ENCODE measurements at places on chromosomes 16 and 17.
A peak's percentile ranks its signal among the peaks of the same experiment; 100 is the strongest.

DNA sequence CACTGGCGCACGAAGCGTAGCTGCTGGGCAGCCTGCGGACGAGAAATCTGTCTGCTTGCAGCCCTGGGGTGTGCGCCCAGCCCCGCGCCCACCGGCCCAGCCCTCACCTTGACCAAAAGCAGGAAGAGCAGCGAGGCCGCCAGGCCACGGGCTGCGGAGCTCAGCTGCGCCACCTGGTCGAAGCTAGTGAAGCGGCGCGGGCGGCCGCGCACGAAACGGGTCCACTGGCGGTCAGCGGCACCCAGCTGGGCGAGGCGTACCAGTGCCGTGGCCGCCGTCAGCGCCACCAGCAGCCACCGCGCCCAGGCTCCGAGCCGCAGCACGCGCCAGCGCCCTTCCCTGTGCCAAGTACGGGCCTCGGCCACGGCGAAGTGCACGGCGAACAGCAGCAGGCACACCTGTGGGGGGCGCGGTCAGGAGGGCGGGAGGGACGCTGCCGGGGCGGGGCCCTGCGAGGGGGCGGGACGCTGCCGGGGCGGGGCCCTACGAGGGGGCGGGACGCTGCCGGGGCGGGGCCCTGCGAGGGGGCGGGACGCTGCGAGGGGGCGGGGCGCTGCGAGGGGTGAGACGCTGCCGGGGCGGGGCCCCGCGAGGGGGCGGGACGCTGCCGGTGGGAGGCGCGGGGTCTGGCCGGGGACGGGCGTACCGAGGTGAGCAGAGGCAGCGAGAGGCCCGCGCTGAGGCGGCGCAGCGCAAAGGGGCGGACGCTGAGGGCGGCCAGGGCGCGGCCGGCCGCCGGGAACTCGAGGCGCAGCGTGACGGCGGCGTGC lies 43.2 kb downstream of the TSC2 start:
- DNase-seq, result peak; percentile 85

DNA sequence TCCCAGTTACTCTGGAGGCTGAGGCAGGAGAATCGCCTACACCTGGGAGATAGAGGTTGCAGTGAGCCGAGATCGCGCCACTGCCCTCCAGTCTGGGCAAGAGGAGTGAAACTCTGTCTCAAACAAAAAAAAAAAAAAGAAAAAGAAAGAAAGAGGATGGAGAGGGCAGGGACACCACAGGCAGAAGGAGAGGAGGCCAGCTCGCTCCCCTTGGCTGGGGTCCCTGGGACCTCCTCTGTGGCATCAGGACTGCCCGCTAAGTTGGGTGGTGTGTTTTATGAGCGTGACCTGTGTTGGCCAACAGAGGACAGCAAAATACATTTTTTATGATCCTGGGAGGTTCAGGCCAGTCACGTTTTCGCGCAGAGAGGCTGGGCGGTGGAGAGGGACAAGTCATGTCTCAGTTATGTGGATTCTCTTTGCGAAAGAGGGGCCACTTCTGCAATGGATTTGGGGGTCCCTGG lies 229.6 kb downstream of the MRTFB start:
- peak; percentile 55 for DNase-seq

GRCh38 chr16:27242398-27242797 lies 26.2 kb downstream of the NSMCE1 start:
- DNase-seq, result no peak

- no peak for DNase-seq
These were observed 25.2 kb upstream of the AMZ2 start for GRCh38 chr17:68222606-68223005.

- no peak for DNase-seq
These were observed 12.8 kb upstream of the PRR14 start for GRCh38 chr16:30637944-30638343.

GRCh38 chr17:4856271-4856936 lies 23.3 kb downstream of the MINK1 start:
- no peak for DNase-seq

GRCh38 chr16:86059253-86060171 lies 160.6 kb downstream of the IRF8 start:
- no peak for DNase-seq

- peak; percentile 73 for DNase-seq
These were observed 426.7 kb upstream of the MAF start for GRCh38 chr16:80027007-80027965.

DNA sequence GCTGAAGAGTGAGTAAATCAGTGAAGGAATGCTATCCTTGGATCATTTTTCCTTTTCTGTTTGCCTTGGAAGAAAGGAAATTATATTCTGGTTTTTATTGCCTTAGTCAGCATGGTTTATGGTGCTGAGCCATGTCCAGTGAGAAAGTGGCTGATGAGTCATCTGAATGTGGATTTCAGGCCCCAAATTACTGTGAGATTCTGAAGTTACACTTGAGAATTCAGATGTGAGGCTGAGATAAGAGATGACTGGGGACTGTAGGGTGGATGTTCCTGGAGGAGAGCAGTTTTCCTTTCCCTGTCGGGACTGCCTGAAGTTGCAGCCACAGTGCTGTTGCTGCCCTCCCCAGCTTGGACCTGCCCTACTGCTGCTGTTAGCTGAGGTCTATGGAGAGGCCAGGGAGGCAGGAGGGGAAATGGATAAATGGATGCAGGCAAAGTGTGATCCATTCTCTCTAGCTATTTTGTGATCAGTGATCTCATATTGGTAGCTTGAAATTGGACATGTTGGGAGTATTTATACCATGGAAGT lies 4.2 kb upstream of the MAP3K14 start:
- DNase-seq, result peak; percentile 61

DNA sequence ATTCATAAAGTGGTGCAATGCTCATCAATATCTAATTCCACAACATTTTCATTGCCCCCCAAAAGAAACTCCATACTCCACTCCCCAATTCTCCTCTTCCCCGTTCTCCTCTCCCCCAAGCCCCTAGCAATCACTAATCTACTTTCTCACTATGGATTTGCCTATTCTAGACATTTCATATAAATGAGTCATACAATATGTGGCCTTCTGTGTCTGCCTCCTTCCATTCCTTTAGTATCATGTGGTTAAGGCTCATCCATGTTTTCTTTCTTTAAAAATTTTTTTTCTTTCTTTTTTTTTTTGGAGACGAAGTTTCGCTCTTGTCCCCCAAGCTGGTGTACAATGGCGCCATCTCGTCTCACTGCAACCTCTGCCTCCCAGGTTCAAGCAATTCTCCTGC lies 56.3 kb upstream of the HAS3 start:
- DNase-seq, result no peak

GRCh38 chr17:21510686-21511362 lies 134.7 kb downstream of the KCNJ12 start:
- no peak for DNase-seq

DNA sequence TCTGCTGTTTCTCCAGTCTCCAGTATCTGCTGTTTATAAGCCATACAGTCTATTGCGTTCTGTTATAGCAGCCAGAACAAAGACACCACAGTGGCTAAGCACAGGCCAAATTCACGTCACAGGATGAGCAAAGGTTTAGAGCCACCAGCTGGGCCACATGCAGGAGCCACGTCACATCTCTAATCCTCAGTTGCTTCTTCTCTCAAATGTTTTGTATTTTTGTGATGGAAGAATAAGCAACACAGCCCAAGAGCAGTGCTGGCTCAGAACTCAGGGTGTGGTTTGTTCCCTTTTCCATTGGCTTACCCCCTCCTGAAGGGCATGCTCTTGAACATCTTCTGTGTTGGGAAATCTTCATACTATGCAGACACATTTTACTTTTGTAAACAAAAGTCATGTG lies 309.4 kb upstream of the CDH5 start:
- no peak for DNase-seq

DNA sequence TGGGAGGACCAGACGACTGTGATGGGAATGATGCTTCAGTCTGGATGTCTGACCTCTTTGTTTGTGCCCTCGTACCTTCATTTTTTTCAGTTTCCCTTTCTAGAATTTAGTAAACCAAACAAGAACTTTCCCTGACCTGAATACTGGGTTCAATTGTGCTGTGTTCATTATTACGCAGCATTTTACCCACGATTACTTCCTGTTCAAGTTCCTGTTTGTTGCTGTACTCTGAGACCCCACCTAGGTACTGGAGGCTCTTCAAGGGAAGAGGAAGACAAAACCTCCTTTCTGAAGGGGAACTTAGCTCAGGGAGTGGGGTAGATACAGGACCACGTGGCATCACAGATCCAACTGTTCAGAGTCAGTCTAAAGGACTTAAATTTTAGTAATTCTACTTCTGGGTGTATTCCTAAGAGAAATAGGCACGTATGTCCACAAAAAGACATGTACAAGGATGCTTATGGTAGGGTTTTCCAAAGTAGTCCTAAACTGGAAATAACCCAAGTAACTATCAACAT lies 9.2 kb upstream of the PRKCB start:
- DNase-seq, result no peak

GRCh38 chr17:50661795-50662391 lies 27.2 kb downstream of the ABCC3 start:
- DNase-seq, result peak; percentile 93

- no peak for DNase-seq
These were observed 103.7 kb downstream of the NPIPB5 start for GRCh38 chr16:22614271-22614947.

- DNase-seq, result no peak
These were observed 69.9 kb upstream of the NUDT7 start for GRCh38 chr16:77652399-77652798.

GRCh38 chr16:9837481-9837880 lies 344.7 kb downstream of the GRIN2A start:
- DNase-seq, result no peak

GRCh38 chr16:76446251-76446650 lies 169.1 kb downstream of the CNTNAP4 start:
- DNase-seq, result no peak

DNA sequence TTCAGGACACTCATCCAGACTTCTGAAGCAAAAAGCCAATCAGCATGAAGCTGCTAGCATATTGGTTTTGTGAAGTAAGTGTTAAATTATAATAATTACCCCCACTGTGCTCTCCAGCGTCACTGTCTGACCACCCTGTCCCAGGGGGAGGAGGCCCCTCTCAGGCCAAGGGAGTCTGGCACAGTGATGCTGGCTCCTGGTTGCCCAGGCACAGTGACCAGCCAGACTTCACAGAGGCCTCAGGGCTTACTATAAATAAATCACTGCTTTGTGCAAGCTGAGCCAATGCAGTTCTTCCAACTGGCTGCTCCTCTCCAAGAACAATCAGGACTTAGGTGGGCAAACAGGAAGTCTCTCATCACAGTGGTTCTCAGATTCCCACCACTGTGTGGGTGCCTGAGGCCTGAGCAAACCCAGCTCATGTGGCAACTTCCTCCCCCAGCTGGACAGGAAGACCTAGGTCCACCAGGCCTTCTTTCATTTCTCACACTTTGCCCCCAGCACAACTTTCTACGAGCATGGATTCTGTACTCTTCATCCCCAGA lies 1.7 kb upstream of the DBNDD1 start:
- no peak for DNase-seq

DNA sequence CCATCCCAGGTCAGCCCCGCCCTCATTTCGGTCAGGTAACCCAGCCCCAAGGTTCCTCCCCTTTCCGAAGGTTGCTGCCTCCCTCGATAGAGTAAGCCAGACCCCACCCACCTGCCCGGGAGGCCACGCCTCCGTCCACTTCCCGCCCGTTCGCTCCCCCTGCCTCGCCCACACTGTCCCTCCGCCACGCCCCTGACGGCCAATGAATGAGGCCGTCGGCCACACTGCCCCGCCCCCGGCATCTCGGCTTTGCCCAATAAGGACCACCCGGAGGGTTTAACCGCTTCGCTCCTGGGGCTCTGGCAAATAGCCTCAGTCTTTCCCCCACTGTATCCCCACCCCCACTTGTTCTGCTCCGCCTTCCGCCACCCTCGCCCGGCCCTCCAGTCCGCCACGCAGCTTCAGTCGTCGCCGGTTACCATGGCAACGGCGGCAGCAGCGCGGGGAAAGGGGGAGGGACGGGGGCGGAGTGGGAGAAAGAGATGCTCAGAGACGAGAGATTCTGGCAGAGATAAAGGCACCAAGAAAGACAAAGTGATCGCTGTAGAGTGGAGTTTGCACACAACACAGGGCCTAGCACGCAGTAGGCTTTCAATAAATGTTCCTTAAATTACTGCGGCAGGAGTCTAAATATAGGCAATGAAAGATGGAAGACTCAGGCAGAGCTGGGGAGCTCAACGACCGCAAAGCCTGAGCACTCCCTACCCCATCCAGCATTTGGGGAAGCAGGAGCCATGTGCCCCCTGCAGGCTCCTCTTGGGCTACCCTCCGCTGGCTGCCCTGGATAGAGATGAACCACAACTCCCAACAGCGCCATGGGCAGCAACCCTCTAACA lies 5.1 kb downstream of the DLG4 start:
- peak; percentile 95 for DNase-seq

DNA sequence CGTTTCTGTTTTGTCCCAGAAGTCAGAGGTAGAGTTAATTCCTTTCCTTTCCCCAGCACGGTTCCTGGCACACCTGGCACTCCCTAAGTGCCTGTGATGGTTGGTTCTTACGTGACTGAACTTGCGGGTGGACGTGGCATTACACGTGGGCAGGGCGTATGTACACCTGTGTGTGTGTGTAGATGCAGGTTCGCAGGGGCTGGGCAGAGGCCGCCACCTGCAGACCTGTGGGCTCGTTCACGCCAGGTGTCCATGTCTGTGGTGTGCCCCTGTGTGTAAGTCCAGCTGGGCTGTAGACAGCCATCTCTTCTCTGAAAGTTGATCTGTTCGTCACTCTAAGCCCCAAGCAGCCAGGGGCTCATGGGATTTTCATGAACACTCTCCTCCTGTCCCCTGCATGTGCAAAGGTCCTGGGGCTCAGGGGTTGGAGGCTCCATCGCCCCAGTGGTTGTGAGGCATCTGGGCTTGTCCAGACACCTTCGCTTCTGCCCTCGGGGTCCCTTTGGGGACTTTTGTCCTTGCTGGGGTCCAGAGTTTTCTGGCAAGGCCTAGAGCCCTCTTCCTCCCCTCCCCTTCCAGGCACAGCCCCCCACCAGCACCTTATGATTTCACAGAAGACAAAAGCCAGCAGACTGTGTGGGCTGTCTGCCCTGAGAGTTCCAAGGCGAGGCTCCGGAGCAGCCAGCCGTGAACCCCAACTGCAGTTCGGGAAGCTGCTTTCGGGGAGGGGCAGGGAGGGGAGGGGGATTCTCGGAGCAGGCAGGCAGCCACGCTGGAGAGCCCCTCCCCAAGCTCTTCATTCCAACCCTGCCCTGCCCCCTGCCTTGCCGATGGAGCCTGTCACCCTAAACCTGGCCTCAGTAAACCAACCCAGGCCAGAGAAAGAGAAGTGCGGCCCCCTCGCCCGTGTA lies 5.4 kb upstream of the FSCN2 start:
- DNase-seq, result no peak

DNA sequence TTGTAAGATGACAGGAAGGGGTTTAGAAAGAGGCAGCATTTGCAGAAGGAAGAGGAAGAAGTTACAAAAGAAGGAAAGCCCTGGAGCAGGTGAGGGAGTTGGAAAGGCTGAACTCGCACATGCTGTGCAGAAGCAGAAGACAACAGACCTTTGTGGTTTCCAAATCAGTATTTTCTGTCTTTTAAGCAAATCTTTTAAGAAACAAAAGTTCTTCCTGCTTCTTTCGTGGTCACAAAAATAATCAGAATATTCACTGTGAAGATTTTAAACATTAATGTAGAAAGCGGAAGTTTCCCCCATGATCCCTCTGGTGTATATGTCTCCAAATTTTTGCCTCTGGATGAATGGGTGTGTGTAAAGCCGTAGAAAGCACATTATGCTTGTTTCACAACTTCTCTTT lies 25.8 kb downstream of the ZNRF1 start:
- no peak for DNase-seq
